ENCODE measurements at places on chromosomes 16 and 17. TPM values are rescaled to one million over a fixed set of nuclear protein-coding genes. Genes with fewer than 3 reads are reported as not detected.
A peak's percentile ranks its signal among the peaks of the same experiment; 100 is the strongest.

The CDYL2 gene
- 6.1 TPM for total RNA-seq

The TMEM220 gene
- total RNA-seq = 9.3 TPM

The IL17C gene
- total RNA-seq = not detected

The CTRB1 gene
- total RNA-seq = 2.7 TPM

The NHLRC4 gene
- total RNA-seq = 4.0 TPM

DNA sequence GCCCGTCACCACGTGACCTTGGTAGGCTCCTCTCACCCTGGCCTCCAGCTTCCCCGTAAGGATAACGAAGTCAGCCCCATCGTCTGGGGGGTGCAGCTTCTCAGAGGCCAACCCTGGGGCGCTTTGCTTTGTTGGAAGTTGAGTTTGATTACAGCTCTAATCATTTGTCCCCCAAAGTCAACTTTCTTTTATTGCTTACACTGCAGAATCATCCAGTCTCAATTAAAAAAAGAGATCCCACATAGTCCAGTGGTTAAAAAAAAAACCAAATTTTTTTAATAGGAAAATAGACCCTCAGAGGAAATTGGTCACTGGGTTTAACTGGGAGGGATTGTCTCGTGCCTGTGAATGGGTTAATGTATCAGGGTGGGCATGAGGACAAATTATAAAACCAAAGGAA lies 7.8 kb upstream of the GPRC5C start:
- no peaks in the 10 kb centered on the region for H3K36me3 ChIP-seq
- H3K27me3 ChIP-seq = no peaks in the 10 kb centered on the region
- no peak for DNase-seq
- H3K4me3 ChIP-seq = no peak overlapping the region
- H3K4me1 ChIP-seq = peaks cover 26% of the 10 kb centered on the region
- no peak overlapping the region for H3K27ac ChIP-seq

GRCh38 chr16:88570691-88571092 lies 489 bp downstream of the ZC3H18 start:
- peak overlapping the region; percentile 86 for H3K4me3 ChIP-seq
- no peak for DNase-seq
- peaks cover 10% of the 10 kb centered on the region for H3K4me1 ChIP-seq
- no peaks in the 10 kb centered on the region for H3K27me3 ChIP-seq
- peak overlapping the region; percentile 36 for H3K27ac ChIP-seq

DNA sequence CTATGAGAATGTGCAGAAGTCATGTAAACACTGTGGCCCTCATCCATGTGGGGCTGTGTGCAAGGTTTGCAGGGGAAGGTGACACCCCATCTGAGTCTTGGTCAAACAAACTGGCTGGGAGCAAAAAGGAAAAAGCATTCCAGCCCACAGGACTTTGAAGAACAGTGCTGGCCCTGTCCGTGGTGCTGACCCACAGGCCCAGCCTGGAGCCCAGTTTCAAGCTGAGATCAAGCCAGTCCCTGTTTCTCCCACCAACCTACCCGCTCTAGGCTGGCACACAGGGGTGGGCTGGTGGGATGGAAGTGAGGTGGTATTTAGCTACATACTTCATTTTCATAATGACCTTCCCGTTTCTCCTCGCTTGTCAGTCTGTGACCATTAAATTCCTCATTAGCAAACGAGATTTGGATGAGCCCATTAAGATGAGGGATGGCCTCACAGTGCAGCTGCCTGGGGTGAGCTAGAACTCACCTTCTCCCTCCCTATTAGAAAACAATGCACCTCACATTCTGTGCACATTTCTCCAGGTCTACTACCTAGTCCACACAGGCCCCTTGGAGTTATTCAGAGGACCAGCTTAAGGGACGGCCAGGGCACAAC lies 12.6 kb upstream of the RPL38 start:
- H3K27me3 ChIP-seq = no peaks in the 10 kb centered on the region
- no peak overlapping the region for H3K4me3 ChIP-seq
- no peak for DNase-seq

DNA sequence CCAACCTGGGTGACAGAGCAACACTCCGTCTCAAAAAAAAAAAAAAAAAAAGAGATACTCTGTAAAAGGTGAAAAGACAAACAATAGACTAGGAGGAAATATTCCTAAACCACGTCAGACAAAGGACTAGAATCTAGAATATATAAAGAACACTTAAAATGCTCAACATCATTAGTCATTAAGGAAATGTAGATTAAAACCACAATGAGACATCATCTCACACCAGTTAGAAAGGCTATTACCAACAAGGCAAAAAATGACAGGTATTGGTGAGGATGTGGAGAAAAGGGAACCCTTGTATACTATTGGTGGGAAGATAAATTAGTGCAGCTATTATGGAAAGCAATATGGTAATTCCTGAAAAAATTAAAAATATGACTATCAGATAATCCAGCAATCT lies 903.1 kb upstream of the SOX9 start:
- H3K27ac ChIP-seq = no peak overlapping the region
- no peaks in the 10 kb centered on the region for H3K27me3 ChIP-seq
- no peaks in the 10 kb centered on the region for H3K36me3 ChIP-seq
- H3K4me3 ChIP-seq = no peak overlapping the region

DNA sequence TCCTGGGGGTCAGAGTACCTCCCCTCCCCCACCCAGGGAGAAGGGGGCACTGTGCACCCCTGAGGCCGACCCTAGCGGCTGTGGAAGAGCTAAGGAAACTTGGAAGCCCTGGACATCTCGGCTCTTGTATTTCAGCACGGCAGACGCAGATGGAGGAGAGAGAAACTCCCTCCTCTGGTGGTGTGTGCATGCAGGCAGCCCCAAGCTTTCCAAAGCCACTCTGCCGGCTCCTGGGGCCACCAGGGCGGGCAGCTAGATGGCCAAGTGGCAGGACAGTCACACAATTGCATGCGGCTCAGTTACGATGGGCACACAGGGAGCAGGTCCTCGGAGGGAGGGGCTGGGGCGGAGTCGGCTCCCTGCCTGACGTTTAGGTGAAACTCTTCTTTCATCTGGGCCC lies 195.5 kb downstream of the RBFOX3 start:
- no peaks in the 10 kb centered on the region for H3K36me3 ChIP-seq
- peaks cover 6% of the 10 kb centered on the region for H3K4me1 ChIP-seq
- H3K4me3 ChIP-seq = no peak overlapping the region
- H3K27me3 ChIP-seq = peaks cover 20% of the 10 kb centered on the region
- DNase-seq = no peak
- no peak overlapping the region for H3K27ac ChIP-seq

DNA sequence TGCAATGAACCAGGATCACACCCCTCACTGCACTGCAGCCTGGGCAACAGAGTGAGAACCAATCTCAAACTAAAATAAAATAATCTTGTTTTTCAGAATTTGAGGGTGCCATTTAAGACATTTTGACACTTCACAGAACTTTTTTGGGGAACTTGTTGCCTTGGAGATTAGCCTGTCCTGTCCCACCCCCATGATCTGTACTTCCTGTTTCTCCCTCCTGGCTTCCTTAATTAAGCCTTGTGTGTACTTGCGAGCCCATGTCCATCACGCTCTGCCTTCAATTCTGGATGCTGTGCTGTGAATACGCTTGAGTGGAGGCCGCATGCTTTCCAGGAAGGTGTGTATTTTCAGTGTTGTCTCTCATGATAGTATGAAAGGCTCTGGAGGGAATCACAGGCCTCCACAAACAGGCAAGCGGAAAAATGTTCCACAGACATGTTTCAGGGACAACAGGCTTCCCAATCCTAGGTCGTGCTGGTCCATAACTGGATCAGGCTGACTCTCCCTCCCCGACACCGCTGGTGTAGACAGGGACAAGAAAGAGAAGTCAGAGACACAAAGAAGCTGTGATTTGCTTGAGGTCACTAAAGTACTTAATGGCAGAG lies 56.9 kb downstream of the NOS2 start:
- H3K4me3 ChIP-seq = no peak overlapping the region
- no peak overlapping the region for H3K27ac ChIP-seq
- no peak for DNase-seq
- H3K27me3 ChIP-seq = no peaks in the 10 kb centered on the region
- no peaks in the 10 kb centered on the region for H3K36me3 ChIP-seq

DNA sequence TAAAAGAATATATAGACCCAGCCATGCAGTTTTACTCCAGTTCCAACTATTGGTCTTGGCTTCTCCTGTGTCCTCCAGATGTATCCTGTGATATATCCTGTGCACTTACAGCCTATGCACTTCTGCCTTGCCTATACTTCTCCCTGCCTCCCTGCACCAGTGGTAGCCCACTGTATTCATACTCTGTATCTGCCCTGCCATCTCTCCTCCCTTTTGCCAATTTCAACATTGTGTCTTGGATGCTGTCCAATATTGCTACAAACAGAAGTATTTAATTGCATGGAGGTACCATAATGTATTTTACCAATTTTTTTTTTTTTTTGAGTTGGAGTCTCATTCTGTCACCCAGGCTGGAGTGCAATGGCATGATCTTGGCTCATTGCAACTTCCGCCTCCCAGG lies 242.7 kb downstream of the HAPSTR1 start:
- H3K27ac ChIP-seq = no peak overlapping the region
- no peak for DNase-seq
- no peak overlapping the region for H3K4me3 ChIP-seq
- no peaks in the 10 kb centered on the region for H3K36me3 ChIP-seq
- peaks cover 5% of the 10 kb centered on the region for H3K27me3 ChIP-seq

- no peak overlapping the region for H3K4me3 ChIP-seq
- DNase-seq = no peak
- H3K36me3 ChIP-seq = peaks cover 3% of the 10 kb centered on the region
- peaks cover 31% of the 10 kb centered on the region for H3K4me1 ChIP-seq
- H3K27ac ChIP-seq = no peak overlapping the region
These were observed 73.4 kb downstream of the ZNF778 start for GRCh38 chr16:89290887-89291286.

GRCh38 chr16:24670623-24671454 lies 58.6 kb upstream of the TNRC6A start:
- H3K4me3 ChIP-seq = peak overlapping the region; percentile 17
- no peaks in the 10 kb centered on the region for H3K27me3 ChIP-seq
- H3K4me1 ChIP-seq = peaks cover 26% of the 10 kb centered on the region
- H3K27ac ChIP-seq = peak overlapping the region; percentile 80
- DNase-seq = no peak

DNA sequence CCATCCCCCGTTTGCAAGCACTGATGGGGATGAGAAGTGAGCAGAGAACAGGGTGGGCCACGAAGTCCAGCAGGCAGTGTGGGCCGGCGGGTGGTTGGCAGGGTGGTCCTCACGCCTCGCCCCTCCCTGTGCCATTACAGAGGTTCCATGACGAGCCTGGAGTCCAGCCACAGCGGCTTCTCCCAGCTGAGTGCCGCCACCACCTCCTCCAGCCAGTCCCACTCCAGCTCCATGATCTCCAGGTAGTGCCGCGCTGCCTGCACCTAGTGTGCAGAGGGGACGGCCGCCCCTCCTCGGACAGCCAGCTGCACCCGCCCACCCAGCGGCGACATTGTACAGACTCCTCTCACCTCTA lies 73.0 kb downstream of the SEC14L1 start:
- H3K4me1 ChIP-seq = no peaks in the 10 kb centered on the region
- H3K4me3 ChIP-seq = no peak overlapping the region
- no peak for DNase-seq

DNA sequence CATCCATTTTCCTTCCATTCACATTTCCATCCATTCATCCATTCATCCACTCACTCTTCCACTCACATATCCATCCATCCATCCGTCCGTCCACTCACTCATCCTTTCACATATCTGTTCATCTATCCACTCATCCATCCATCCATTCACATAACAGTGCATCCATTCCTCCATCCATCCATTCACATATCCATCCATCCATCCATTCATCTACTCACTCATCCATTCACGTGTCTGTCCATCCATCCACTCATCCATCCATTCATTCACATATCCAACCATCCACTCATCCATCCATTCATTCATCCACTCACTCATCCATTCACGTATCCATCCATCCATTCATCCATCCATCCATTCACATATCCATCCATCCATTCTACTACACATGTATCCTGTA lies 42.6 kb downstream of the SCNN1G start:
- no peaks in the 10 kb centered on the region for H3K36me3 ChIP-seq
- no peak overlapping the region for H3K27ac ChIP-seq
- H3K4me3 ChIP-seq = no peak overlapping the region
- DNase-seq = no peak
- no peaks in the 10 kb centered on the region for H3K27me3 ChIP-seq

- H3K27me3 ChIP-seq = no peaks in the 10 kb centered on the region
- H3K36me3 ChIP-seq = peaks cover 5% of the 10 kb centered on the region
- no peak for DNase-seq
- no peak overlapping the region for H3K27ac ChIP-seq
- H3K4me1 ChIP-seq = no peaks in the 10 kb centered on the region
These were observed 33.4 kb downstream of the BRD7 start for GRCh38 chr16:50335196-50335958.

- no peaks in the 10 kb centered on the region for H3K27me3 ChIP-seq
- no peaks in the 10 kb centered on the region for H3K4me1 ChIP-seq
- H3K4me3 ChIP-seq = no peak overlapping the region
These were observed 263.9 kb downstream of the C16orf95 start for GRCh38 chr16:87053016-87053982.

DNA sequence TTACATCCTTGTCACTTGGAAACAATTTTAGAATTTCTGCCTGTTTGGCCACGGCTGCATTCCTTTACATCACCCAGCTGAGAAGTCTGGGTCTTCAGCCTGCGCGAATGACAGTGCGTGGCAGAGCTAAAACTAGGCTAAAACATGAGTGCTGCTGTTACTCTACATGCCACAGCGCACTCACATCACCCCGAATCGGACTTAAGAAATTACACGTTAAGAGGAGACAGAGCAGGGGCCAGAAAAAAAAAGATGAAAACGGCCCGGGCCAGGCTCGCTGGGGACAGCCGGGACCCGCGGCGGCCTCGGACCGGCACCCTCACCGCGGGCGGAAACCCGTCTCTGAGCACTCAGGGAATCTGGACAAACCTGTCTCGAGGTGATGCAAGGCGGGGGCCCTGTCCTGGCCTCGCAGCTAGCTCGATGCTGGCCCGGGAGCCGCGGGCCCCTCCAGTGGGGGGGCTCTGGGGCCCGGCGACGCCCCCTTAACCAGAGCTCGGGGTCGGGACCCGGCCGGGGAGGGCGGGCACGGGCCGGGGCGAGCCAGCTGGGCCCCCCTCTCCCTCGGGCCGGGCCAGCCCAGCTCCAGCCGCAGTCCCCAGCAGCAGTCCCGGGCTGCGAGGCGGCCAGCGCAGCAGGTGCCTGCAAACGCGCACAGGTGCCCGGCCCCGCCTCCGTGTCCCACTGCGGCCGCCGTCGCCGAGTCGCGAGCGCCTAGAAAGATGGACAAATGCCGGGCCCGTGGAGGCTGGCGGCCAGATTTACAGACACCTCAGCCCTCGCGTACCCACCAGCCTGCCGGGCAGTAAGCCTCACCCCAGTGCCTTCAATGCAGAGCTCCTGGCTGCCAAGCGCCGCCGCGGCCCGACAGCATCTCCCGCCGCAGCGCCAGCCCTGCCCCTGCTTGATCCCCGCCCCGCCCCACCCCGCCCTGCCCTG lies at the start of gene AKTIP:
AKTIP (minus strand) TSS at position 879 of the 939 bp plus-strand sequence. CDS start 2,950 bp downstream, outside the sequence.
- no peak for DNase-seq
- peaks cover 18% of the 10 kb centered on the region for H3K4me1 ChIP-seq
- peak within 1 kb of the TSS; percentile 77 for H3K27ac ChIP-seq
- H3K4me3 ChIP-seq = peak within 1 kb of the TSS; percentile 70
- peaks cover 7% of the 10 kb centered on the region for H3K36me3 ChIP-seq

Data from Panc1 (cell line).